Kidney capillary endothelial cell (primary cell): ENCODE measurements at places on chromosomes 5 and 9.

GRCh38 chr5:144036476-144036875, 134.0 kb downstream of the YIPF5 start:
- no peak for DNase-seq

GRCh38 chr5:172002310-172002709, 4.1 kb downstream of the FBXW11 start:
- DNase-seq, result no peak

GRCh38 chr9:16252616-16253015, 617.9 kb downstream of the BNC2 start:
- DNase-seq, result no peak

- no peak for DNase-seq
Observed at GRCh38 chr9:134165357-134166315, 1.3 kb upstream of the RNU6ATAC start.

GRCh38 chr9:121717141-121717991, 65.9 kb downstream of the DAB2IP start:
- DNase-seq, result no peak

- no peak for DNase-seq
Observed at GRCh38 chr9:134230942-134231325, 66.6 kb upstream of the RNU6ATAC start.

GRCh38 chr5:32683125-32683524, 28.0 kb upstream of the NPR3 start:
- no peak for DNase-seq

DNA sequence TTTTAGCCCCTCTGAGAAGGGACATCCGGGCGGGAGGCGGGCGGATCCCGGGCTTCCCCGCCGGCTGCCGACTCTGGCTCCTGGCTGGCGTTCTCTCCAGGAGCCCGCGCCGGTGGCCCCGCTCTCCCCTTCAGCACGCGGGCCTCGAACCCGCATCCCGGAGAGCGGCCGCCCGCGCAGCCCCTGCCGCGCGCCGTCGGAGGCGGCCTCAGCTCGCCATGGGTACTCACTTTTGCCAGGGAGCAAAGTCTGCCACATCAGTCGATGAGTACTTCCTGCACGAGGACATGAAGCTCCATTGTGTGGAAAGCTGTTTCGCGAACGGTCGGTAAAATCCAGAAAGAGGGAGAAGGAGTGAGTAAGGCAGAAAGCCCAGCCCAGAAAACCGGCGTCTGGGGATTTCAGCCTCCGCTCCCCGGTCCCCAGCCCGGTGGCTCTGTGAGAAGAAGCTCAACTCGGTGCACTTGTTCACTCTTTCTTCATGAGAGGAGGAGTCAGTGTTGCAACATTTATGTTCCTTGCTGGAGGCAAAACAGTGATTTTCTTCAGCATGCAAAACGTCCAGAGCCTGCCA, at the start of gene PRLR:
TSS of gene PRLR (minus strand) at position 450 of the 574 bp plus-strand sequence. CDS start 140,867 bp downstream, outside the sequence.
- DNase-seq, result no peak

DNA sequence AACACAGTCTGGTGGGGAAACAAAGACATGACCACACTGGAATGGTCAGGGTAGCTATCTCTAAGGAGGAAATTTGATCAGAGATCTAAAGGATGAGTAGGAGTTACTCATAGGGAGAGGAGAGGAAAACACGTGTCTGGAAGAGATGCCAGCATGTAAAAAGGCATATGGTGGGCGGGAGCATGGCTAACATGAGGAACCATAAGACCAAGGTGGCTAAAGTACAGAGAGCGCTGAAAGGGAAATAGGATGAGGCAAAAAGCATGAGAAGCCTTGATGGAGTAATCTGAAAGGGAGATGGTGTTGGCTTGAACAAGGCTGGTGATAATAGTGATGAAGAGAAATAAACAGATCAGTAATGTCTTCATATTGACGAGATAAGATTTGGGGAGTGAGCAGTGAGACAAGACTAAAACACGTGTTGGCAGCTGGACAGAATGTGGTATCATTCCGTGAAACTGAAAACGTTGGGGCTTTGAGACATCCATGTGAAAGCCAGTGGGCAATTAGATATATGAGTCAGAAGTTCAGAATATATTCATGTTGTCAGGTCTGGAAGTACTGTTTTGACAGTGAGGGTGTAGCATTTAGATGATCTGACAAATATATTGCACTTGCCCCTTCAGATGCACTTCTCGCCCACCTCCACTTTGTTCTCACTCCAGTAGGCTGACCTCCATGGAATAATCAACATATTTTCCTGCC, 209.1 kb upstream of the KCNN2 start:
- DNase-seq, result no peak

GRCh38 chr9:119986205-119986604, 593.8 kb downstream of the CDK5RAP2 start:
- DNase-seq, result no peak

DNA sequence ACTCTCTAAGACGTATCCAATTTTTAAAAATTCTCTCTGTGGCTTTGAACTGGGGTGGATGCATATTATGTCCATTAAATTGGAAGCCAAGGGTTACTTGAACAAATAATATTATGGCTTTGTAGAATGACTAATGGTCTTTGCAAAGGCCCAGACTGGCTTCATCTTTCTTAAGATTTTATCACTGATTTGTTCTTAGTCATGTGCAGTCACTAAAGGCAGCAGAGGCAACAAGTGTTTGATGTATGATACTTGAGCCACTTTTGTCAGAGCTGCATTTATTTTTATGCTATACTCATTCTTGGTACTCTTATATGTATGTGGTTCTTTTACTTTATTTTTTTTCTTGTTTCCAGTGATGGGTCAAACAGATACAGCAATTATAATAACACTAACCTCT, 152.2 kb downstream of the NR2F1-AS1 start:
- DNase-seq, result no peak

DNA sequence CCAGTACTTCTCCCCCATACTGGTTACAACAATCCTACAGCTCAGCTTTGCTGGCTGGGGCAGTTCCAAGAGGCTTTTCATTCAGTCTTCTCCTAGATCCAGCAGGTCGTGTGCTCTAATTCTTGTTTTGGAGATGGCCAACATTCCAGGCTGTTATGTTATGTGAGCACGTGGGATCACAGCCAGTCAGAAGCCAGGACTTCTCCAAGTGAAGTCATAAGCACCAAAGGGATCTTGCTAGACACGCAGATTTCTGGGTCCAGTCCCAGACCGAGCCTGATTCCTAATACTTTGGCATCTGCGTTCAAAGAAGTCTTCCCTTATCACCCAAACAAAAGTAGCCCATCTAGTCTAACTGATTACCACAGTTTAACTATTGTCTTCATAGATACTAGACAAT, 1.4 kb upstream of the LARP1 start:
- no peak for DNase-seq

- no peak for DNase-seq
Observed at GRCh38 chr5:143316844-143317631, 86.4 kb downstream of the NR3C1 start.

DNA sequence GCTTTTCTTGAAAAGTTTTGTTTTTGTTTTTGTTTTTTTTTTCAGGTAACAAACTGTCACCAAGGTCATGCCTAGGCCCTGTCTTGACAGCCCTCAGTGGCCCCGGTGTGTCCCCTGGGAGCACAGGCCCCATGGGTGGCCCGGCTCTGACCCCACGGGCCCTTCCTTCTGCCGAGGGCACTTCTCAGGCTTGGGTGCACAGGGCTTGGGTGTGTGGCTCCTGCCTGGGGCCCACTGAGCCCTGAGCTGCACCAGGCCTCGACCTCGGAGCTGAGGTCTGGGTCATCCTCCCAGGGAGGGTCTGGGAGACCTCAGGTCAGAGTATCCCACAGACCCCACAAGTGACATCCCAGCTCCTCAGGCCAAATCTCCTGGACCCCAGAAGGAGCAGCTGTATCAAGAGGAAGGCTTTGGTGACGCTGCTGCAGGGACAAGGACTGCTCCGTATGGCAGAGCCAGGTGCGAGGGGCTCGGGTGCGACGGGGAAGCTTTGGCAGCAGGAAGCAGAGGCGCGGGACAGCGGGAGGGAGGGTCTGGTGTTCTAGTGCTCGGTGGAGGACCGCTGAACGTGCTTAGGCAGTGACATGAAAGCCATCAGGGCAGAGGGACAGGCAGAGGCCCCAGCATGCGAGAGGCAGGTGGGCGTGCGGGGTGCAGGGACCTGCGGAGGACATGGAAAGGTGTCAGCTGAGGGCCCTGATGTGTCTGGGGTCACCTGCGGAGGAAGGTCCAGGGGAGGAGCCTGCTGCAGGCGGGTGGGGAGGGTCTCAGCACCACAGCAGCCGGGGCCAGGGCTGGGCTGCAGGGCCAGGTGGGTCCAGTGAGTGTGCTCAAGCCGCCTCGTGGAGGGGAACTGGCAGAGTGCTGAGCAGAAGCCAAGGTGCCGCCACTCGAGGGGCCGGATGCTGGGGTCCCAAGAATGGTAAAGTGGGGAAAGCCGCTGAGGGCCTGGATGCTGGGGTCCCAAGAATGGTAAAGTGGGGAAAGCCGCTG, 18.4 kb upstream of the SLC9A3 start:
- DNase-seq, result no peak

DNA sequence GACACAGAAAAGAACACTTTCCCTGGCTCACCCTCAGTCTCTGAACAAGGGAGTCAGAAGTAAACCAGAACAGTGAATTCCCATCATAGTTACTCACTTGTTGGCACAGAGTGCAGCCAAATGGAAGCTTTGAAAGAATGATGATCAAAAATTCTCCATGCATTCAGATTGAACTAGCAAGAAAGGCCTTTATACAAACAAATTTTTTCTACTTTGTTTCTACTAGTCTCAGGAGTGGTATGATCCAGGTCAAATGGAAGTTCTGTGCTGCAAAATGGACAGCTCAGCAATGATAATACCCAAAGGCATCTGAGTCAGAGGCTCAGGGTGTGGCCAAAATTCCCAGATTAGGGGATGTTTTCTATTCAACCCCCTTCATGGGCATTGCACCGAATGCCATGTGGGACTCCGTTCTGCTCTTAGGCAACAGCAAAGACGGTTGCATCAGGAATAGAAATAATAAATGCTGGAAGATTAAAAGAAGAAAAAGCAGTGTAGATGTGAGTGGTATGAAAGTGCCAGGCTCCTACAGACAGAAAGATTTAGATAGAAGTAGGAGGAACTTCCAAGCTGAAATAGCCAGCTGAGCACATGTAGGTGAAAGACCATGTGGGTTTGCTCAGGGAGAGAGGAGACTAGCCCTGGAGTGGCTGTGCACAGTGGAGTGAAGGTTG, 24.0 kb upstream of the ASPN start:
- no peak for DNase-seq

DNA sequence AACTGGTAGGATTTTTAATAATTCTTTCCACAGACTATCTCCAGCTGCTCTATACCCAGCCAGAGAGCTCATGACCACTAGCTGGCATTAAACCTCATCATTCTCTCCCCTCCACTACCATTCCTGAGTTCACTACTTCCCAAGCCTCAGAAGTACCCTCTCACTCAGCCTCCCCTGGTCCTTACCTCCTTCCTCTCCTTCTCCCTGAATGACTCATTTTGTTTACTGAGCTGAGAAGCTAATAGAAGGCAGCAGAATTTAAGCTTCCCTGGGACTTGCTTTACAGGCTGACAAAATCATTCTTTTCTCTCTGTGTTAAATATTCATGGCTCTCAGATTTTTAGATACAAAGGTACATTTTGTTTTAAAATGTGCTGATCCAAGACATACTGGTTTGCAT, 305.4 kb downstream of the TLR4 start:
- no peak for DNase-seq
